Renal pelvis (tissue), 12 donors: ENCODE measurements at places on chromosomes 7 and 10. TPM values are rescaled to one million over a fixed set of nuclear protein-coding genes. Genes with fewer than 3 reads are reported as not detected.

The TUBAL3 gene
- polyA plus RNA-seq, result 0.40 TPM

- no peak for DNase-seq
These were observed 81.6 kb upstream of the DNAJB6 start for GRCh38 chr7:157255201-157255606.

GRCh38 chr7:29349362-29349761 lies 154.8 kb downstream of the CHN2 start:
- no peak for DNase-seq

DNA sequence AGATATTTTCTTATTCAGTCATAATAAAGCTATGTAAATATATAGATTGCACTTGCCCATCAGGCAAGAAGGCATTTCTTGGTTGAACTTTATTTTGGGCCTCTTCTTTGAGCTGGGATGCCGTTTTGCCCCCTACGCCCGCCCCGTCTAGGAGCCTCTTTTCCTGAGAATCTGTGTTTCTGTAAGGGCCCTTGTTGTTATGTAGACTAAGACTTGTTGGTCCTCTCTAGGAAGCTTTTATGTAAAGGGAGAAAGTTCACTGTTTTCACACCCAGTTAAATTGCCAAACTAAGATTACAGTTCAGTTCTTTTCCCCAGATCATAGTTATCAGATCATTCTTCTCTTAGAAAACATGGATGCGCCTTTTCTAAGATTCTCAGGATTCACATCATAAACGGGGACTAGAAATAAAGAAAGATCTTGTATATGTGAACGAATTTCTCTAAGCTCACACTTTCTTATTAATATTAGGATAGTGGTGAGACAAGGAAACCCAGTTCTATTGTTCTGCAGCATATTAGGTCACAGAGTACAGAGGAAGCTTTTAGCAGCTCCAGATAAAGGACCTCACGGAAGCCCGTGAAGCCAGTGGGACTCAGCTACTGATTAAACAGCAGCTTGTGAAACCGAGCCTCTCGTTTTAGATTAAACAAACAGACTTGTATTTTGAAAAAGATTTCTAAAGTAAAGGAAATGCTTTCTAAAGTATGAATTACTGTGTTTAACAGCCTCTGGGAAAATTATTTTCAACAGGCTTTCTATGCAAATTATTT lies 3.8 kb downstream of the LMTK2 start:
- DNase-seq, result no peak

The PAXIP1 gene
- 20.1 TPM for polyA plus RNA-seq

DNA sequence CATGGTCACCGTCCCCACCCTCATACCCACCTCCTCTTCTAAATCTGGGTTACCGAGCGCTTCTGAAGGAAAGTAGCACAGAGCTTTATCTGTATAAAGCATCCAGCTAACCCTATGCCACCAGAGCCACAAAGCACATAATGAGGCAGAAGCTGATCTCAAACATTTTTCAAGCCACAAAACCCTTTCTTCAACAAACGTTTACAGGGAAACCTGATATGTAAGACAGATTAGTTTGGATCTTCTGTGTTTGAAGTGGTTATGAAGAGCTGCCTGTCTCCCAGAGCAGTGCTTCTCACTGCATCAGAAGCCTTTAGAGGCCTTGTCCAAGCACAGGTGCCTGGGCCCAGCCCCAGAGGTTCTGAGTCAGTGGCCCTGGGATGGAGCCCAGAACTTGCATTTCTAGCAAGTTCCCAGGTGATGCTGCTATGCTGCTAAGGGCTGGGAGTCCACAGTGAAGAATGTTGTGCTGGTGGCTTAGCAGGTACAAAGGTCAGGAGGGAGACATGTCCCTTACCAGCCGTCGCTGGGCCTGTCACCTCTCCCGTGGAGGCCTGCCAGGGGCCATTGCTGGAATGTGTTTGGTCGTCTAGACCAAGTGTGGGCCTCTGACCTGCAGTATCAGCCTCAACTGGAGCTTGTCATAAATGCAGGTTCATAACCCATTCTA lies 90.4 kb downstream of the TAF3 start:
- DNase-seq, result no peak

DNA sequence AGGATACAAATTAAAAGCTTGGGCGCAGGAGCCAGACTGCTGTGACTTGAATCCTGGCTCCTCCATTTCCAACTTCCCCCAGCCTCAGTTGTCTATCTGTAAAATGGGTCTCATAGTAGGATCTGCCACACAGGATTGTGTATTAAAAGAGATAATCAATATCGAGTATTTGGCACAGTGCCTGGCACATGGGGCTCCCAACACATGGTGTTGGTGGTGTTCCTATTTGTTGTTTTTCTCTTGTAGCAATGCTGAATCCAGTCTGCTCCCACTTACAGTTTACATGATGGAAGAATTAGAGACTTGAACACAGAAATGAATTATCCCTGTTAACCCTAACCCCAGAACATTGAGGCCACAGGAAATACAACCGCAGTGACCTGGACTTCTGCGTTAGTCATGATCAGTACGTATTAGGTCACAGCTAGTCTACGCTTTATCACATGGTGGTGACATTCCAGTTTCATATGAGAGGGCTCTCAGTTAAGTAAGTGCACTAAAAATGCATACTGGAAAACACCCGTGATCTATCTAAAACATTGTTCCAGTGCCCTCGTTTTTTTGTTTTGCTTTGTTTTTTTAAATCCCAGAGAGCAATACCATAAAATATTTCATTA lies 169.5 kb upstream of the KLF14 start:
- no peak for DNase-seq

The LRRTM3 gene
- polyA plus RNA-seq, result 3.5 TPM

- DNase-seq, result no peak
These were observed 44.1 kb downstream of the GLI3 start for GRCh38 chr7:42192851-42193461.

The NEUROD6 gene
- not detected for polyA plus RNA-seq

GRCh38 chr10:122485670-122486069 lies 24.3 kb downstream of the HTRA1 start:
- no peak for DNase-seq

DNA sequence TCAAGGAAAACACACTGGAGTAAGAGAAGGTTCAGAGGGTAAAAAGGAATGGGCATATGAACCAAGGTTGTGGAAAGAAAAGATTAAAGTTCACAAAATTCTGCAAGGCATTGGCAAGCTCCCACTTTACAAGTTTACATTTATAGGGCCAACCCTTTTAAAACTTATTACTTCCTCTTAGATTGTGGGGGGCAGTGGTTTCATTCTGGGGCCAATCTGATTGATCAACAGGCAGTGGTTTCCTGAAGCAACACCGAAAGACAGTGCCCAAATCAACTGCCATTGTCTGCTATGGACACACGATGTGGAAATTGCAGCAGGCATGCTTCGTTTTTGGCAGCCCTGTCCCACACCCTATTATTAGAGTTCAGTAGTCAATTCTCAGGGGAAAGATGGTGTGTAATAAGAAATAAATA lies 154.0 kb downstream of the SGMS1 start:
- DNase-seq, result no peak

- no peak for DNase-seq
These were observed 376.4 kb downstream of the HTR7 start for GRCh38 chr10:90481326-90481923.

GRCh38 chr10:11782793-11783557 lies 40.2 kb upstream of the PROSER2 start:
- DNase-seq, result peak; percentile 78

The TCF7L2 gene
- polyA plus RNA-seq, result 49.2 TPM

GRCh38 chr10:98013776-98014175 lies 16.6 kb downstream of the CRTAC1 start:
- no peak for DNase-seq

The H2AZ2 gene
- 222 TPM for polyA plus RNA-seq

The SLC18A2 gene
- polyA plus RNA-seq, result 1.1 TPM

GRCh38 chr7:128946936-128947830 lies 9.5 kb downstream of the IRF5 start:
- no peak for DNase-seq

DNA sequence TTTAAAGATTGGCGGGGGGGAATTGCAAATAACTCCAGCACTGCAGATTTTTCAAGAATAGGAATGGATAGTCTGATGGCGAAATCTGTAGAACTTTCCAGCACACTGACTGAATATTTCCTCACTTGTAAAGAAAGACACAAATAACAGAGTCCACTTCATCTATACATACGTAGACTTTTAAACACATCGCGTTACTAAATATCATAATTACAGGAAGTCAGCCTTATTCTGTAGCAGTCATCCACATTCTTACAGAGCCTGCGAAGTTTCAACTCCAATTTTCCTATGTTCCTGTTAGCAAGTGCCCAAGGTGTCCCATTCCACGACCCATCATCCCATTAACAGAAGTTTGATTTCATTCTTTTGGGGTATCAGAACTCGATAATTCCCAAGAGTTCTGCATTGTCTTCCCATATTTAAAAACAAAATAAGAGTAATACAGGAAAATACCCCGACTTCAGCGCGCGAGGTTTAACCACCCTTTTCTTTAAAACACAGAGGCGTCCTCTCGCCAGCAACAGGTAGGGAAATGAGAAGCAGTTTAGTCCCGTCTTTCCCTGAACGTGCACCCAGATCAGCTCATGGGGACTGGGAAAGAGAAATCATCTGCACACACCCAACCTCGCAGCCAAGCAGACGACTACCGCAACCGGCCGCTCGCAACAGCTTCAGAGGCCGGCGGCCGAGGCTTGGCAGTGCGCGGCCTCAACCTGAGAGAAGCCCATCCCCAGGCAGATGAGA lies 880 bp downstream of the HERC4 start:
- peak; percentile 23 for DNase-seq
